ENCODE measurements at places on chromosomes 13 and 19. TPM values are rescaled to one million over a fixed set of nuclear protein-coding genes. Genes with fewer than 3 reads are reported as not detected.

PEX11G gene
- total RNA-seq, result 7.3 TPM

ADGRE2 gene
- total RNA-seq, result 0.45 TPM

BSG gene
- 431 TPM for total RNA-seq

FAM83E gene
- total RNA-seq, result 3.7 TPM

ZNF738 gene
- 42.5 TPM for total RNA-seq

ZNF492 gene
- not detected for total RNA-seq

IRGC gene
- not detected for total RNA-seq

CYP2F1 gene
- total RNA-seq, result not detected

PROZ gene
- not detected for total RNA-seq
